Right lobe of liver (tissue), 6 donors: ENCODE measurements at places on chromosomes 4 and X. TPM values are rescaled to one million over a fixed set of nuclear protein-coding genes. Genes with fewer than 3 reads are reported as not detected.

- no peaks in the 10 kb centered on the region for H3K27me3 ChIP-seq
- H3K4me1 ChIP-seq = no peaks in the 10 kb centered on the region
- DNase-seq = no peak
- H3K27ac ChIP-seq = no peak overlapping the region
- no peak overlapping the region for H3K4me3 ChIP-seq
These were observed 44.2 kb upstream of the SCRG1 start for GRCh38 chr4:173443121-173443520.

DNA sequence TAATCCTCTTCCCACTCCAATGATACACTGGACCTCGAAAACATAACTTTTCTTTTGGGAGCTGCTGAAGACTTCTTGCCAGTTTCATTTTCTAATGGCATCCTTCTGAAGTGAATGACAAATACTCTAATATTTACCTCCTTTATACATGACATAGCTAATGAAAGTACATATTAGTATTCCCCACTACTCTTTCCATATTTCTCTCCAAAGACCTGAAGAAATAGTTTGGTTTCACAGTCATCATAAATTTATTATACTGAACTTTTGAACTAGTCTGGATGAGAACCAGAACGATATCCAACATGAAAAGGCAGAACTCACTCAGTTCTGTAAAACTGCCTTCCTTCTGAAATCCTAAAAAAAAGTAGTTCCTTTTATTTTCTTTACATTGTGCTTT lies 139.1 kb downstream of the GPC3 start:
- no peaks in the 10 kb centered on the region for H3K36me3 ChIP-seq
- no peak for DNase-seq
- no peak overlapping the region for H3K27ac ChIP-seq
- H3K4me3 ChIP-seq = no peak overlapping the region

- no peak overlapping the region for H3K4me3 ChIP-seq
- no peaks in the 10 kb centered on the region for H3K4me1 ChIP-seq
- DNase-seq = no peak
These were observed 43.7 kb downstream of the RPS3A start for GRCh38 chr4:151143162-151143561.

DNA sequence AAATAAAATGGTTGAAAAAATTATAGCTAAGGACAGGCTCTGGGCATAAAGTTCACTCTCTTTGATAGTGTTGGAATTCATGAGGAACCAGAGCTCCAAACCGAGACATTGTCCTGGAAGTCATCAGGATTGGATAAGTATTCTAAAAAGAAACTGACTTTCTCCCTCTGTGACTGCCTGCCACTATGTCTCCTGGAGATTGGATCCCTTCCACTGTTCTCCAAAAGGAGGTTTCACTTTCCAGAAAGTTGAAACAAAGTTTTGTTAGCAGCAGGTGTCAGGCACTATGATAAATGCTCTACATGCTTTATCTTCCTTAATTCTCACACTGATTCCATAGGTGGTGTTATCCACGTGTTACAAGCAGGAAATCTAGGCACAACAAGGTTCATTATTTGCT lies 16.8 kb downstream of the BANK1 start:
- H3K4me1 ChIP-seq = no peaks in the 10 kb centered on the region
- H3K4me3 ChIP-seq = no peak overlapping the region
- no peaks in the 10 kb centered on the region for H3K27me3 ChIP-seq
- no peak for DNase-seq
- H3K27ac ChIP-seq = no peak overlapping the region

DNA sequence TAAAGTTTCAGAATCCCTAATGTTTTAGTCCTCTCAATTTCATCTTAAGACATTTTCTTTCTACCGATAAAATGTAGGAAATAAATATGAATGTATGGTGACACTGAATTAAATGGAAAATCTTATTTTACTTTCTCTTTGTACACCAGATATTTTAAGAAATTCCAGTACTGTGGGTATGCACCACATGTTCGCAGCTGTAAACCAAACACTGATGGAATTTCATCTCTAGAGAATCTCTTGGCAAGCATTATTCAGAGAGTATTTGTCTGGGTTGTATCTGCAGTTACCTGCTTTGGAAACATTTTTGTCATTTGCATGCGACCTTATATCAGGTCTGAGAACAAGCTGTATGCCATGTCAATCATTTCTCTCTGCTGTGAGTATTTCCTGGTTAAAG lies 26.9 kb downstream of the C4orf46 start:
- H3K27me3 ChIP-seq = no peaks in the 10 kb centered on the region
- no peaks in the 10 kb centered on the region for H3K36me3 ChIP-seq
- H3K4me3 ChIP-seq = no peak overlapping the region
- DNase-seq = no peak

DNA sequence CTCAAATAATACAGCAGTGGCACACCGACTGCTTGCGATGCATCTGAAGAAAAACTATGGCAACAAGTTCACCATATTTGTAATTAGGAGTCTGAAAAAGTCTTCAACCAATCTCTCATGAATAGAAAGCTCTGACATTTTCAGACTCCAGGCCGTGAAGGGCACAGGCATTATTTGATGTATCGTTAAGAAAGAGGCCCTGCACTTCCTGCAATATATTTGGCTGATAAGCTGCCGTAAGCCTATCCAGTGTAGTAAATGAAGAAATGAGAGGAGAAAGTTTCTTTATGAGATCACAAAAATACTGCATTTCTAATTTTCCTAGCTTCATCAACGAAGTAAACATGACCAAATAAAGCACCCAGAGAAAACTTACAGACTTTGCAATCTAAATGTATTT lies 613.8 kb upstream of the TECRL start:
- no peaks in the 10 kb centered on the region for H3K4me1 ChIP-seq
- DNase-seq = no peak
- H3K36me3 ChIP-seq = no peaks in the 10 kb centered on the region
- no peak overlapping the region for H3K27ac ChIP-seq
- no peaks in the 10 kb centered on the region for H3K27me3 ChIP-seq

- H3K36me3 ChIP-seq = no peaks in the 10 kb centered on the region
- H3K4me3 ChIP-seq = no peak overlapping the region
These were observed 30.8 kb downstream of the DAPP1 start for GRCh38 chr4:99847362-99847976.

- H3K36me3 ChIP-seq = no peaks in the 10 kb centered on the region
- H3K27ac ChIP-seq = no peak overlapping the region
- H3K4me3 ChIP-seq = no peak overlapping the region
- no peak for DNase-seq
These were observed 39.7 kb downstream of the PRSS12 start for GRCh38 chr4:118313098-118313497.

- no peak for DNase-seq
- no peaks in the 10 kb centered on the region for H3K4me1 ChIP-seq
- H3K27ac ChIP-seq = no peak overlapping the region
- no peaks in the 10 kb centered on the region for H3K27me3 ChIP-seq
These were observed 90.4 kb upstream of the VCX3B start for GRCh38 chrX:8374041-8374825.

- DNase-seq = no peak
- no peak overlapping the region for H3K27ac ChIP-seq
- no peak overlapping the region for H3K4me3 ChIP-seq
- H3K27me3 ChIP-seq = no peaks in the 10 kb centered on the region
These were observed 27.5 kb upstream of the CWH43 start for GRCh38 chr4:48958582-48958981.

GRCh38 chr4:47500776-47501175 lies 15.7 kb downstream of the ATP10D start:
- peaks cover 12% of the 10 kb centered on the region for H3K4me1 ChIP-seq
- DNase-seq = no peak
- no peaks in the 10 kb centered on the region for H3K27me3 ChIP-seq
- no peaks in the 10 kb centered on the region for H3K36me3 ChIP-seq
- no peak overlapping the region for H3K27ac ChIP-seq

GRCh38 chr4:122246551-122246950 lies 94.4 kb downstream of the BLTP1 start:
- no peak overlapping the region for H3K27ac ChIP-seq
- no peaks in the 10 kb centered on the region for H3K4me1 ChIP-seq
- no peak overlapping the region for H3K4me3 ChIP-seq
- no peaks in the 10 kb centered on the region for H3K27me3 ChIP-seq
- DNase-seq = no peak

GRCh38 chrX:98755912-98756311 lies 1654.2 kb downstream of the PCDH19 start:
- H3K4me3 ChIP-seq = no peak overlapping the region
- no peaks in the 10 kb centered on the region for H3K4me1 ChIP-seq
- H3K36me3 ChIP-seq = no peaks in the 10 kb centered on the region
- no peaks in the 10 kb centered on the region for H3K27me3 ChIP-seq

- H3K27me3 ChIP-seq = no peaks in the 10 kb centered on the region
- H3K27ac ChIP-seq = no peak overlapping the region
- no peaks in the 10 kb centered on the region for H3K36me3 ChIP-seq
- no peak for DNase-seq
- H3K4me1 ChIP-seq = no peaks in the 10 kb centered on the region
These were observed 45.7 kb upstream of the SLC2A9 start for GRCh38 chr4:10066670-10067651.

DNA sequence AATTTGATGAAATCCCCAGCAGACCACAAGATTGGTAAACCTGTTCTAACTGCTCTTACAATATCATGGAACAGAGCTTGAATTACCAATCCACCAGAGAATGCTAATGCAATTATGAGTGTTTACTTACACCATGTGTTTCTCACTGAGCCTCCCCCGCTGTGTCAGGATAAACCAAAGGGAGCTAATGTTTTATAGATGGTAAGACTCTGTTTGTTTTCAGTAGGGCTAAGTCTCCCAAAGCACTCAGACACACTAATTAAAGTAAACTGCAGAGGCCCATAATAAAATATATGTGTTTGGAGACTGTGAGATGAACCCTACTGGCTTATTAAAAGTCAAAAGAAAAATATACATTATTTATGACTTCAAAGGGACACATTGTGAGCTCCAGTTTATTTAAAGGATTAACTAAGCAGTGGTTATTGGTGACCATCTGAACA lies 261.7 kb upstream of the FAM241A start:
- no peaks in the 10 kb centered on the region for H3K4me1 ChIP-seq
- no peaks in the 10 kb centered on the region for H3K36me3 ChIP-seq

- H3K36me3 ChIP-seq = no peaks in the 10 kb centered on the region
- H3K4me1 ChIP-seq = no peaks in the 10 kb centered on the region
- no peak for DNase-seq
- no peak overlapping the region for H3K27ac ChIP-seq
- no peak overlapping the region for H3K4me3 ChIP-seq
These were observed 14.8 kb downstream of the NDNF start for GRCh38 chr4:121057466-121057922.

DNA sequence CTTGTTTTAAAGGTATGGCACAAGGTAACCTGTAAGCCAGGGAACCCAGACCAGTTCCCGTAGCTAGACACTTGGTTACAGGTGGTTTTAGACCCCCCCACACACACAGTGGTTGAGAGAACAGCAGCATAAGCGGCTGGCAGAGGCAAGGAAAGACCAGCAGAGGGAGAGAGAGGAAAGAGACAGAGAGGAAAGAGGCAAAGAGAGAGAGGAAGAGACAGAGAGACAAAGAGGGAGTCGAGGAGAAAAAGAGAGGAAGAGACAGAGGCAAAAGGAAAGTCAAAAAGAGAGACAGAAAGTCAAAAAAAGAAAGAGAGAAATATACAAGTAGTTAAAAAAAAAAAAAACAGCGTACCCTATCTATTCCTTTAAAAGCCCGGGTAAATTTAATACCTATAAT lies 19.5 kb upstream of the PCSK1N start:
- no peaks in the 10 kb centered on the region for H3K27me3 ChIP-seq
- H3K36me3 ChIP-seq = no peaks in the 10 kb centered on the region
- H3K4me3 ChIP-seq = no peak overlapping the region
- no peak overlapping the region for H3K27ac ChIP-seq

DNA sequence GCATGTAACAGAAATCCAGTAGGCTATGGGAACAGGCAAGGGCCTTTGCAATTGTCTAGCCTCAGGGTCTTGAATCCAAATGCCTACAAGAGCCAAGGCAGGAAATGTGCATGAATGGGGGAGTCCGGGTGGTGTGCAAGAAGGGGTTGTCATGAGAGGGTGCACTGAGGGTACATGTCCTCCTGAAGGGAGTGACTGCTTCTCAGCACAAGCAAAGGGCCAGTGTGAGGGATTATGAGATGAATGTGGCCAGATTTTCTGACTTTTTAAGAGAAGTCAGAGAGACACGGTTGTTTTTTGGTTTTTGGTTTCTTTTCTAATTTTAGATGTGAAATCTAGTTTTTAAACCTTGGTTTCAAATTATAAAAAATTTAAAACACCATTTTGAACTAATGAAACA lies 76.5 kb upstream of the LSM6 start:
- no peak overlapping the region for H3K4me3 ChIP-seq
- no peak overlapping the region for H3K27ac ChIP-seq
- DNase-seq = no peak
- no peaks in the 10 kb centered on the region for H3K27me3 ChIP-seq
- H3K4me1 ChIP-seq = no peaks in the 10 kb centered on the region
- H3K36me3 ChIP-seq = no peaks in the 10 kb centered on the region

DNA sequence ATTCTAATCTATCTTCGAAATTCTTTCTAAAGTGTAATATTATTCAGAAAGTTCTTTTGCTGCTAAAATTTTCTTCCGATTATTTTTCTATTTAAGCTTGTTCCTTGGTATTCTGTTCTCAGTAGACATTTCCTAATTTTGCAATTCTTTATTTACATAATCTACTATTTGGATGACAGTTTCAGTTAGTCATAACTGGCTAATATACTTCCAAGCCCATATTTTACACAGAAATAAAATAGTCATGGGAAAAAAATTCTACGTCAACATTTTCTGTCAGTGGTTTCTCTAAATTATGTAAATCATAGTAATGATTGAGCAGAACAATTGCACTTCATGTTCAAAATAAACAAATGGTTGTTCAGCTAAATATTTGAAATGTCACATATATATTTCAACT lies 178.0 kb upstream of the ANKRD50 start:
- H3K27ac ChIP-seq = no peak overlapping the region
- H3K27me3 ChIP-seq = no peaks in the 10 kb centered on the region
- no peak overlapping the region for H3K4me3 ChIP-seq
- DNase-seq = no peak
- H3K36me3 ChIP-seq = no peaks in the 10 kb centered on the region

DNA sequence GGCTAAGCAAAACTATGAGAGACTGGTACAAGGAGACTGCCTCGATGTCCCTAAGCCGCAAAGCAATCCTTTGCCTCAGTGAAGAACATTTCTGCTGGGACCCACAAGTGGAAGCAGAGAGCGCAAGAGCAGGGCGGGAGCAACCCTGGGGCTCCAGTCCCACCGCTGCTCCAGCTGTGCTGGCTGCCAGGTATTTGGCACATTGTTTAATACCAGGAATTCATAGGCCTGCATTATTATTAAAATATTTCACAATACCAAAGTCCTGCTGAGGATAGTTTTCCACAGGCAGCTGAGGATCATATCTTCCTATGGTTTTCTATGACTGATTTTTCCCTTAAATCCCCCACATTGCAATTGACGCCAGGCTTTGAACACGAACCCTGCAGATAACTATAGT lies 163.5 kb upstream of the TLL1 start:
- H3K4me1 ChIP-seq = peaks cover 16% of the 10 kb centered on the region
- H3K27me3 ChIP-seq = no peaks in the 10 kb centered on the region
- no peak for DNase-seq
- H3K36me3 ChIP-seq = no peaks in the 10 kb centered on the region
- H3K27ac ChIP-seq = no peak overlapping the region
- H3K4me3 ChIP-seq = no peak overlapping the region

- no peak overlapping the region for H3K4me3 ChIP-seq
- no peak for DNase-seq
These were observed 72.0 kb upstream of the INTU start for GRCh38 chr4:127560755-127561154.

The SERPINA7 gene
- total RNA-seq = 98.3 TPM

The AKAP4 gene
- total RNA-seq = not detected

The ZNF732 gene
- not detected for total RNA-seq

The GRIA2 gene
- total RNA-seq = not detected

The GAGE12H gene
- total RNA-seq = not detected

The C4orf36 gene
- not detected for total RNA-seq

The ODAM gene
- not detected for total RNA-seq

The DMD gene
- 33.9 TPM for total RNA-seq
